ENCODE measurements at places on chromosomes 4 and X. TPM values are rescaled to one million over a fixed set of nuclear protein-coding genes. Genes with fewer than 3 reads are reported as not detected.

SPARCL1 gene
- polyA plus RNA-seq = not detected

VCX3B gene
- polyA plus RNA-seq = not detected

DNA sequence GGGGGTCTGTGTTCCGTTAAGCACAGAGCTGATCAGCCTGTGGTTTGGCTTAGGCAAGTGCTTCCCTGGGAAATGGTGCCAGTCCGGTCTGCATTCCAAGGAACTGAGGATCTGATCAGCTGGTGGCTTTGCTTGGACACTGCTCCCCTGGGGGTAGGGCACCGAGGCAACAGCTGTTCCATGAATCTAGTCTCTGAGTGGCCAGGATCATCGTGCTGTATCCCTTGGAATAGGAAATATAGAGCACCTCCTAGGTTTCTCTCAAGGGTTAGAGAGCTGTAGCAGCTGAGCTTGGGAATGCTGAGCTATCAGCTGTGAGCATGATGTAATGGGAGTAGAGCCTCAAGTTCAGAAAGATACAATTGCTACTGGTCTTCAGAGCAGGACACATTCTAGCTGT lies 863.9 kb downstream of the RAPGEF2 start:
- H3K27me3 ChIP-seq = no peaks in the 10 kb centered on the region
- no peak overlapping the region for H3K4me3 ChIP-seq
- no peaks in the 10 kb centered on the region for H3K36me3 ChIP-seq
- H3K4me1 ChIP-seq = no peaks in the 10 kb centered on the region
- H3K27ac ChIP-seq = no peak overlapping the region

DNA sequence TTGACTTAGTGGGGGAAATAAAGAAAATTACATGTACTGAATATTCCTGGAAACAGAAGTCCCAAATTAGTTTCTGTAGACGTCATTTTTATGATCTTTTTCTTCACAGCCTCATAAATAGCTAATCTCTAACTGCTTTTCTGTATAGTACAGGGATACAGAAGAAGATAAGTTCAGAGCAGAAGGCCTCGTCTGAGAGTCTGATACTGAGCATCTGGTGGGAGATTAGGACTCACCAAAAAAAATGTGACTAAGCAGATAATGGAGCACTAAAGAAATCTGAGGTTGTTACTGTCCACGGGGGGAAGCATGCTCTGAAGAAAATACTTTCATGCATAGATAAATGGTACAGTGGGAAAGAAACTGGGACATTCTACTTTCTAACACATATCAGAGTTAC lies 115.3 kb upstream of the TRPC5 start:
- no peaks in the 10 kb centered on the region for H3K27me3 ChIP-seq
- no peaks in the 10 kb centered on the region for H3K4me1 ChIP-seq
- H3K36me3 ChIP-seq = no peaks in the 10 kb centered on the region
- H3K27ac ChIP-seq = no peak overlapping the region
- no peak for DNase-seq

DNA sequence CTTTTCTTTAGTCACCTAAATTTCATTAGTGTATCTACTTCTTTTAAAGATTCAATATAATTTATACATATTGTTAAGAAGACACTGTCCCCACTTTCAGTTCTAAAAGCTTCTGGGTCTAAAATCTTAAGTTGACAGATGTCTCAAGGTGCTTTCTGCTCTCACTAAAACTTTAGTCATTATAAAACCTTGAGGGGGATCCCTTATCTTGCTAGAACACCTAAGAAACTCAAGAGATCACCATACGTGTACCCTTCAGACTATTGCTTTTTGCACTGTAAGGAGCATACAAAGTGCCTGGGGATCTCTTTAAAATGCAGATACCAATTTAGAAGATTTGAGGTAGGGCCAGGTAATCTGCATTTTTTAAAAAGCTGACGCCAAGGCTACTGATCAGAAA lies 30.1 kb downstream of the CYBB start:
- H3K4me1 ChIP-seq = no peaks in the 10 kb centered on the region
- H3K27me3 ChIP-seq = no peaks in the 10 kb centered on the region
- no peaks in the 10 kb centered on the region for H3K36me3 ChIP-seq
- DNase-seq = no peak

Measured in keratinocyte (primary cell).